ENCODE measurements at places on chromosomes 6 and 20.

GRCh38 chr6:36025932-36026327, 1.5 kb upstream of the SLC26A8 start:
- H3K36me3 ChIP-seq: no peaks in the 10 kb centered on the region
- H3K4me3 ChIP-seq: no peak overlapping the region
- DNase-seq: no peak

GRCh38 chr6:41779336-41779735, 364 bp downstream of the FRS3 start:
- no peak overlapping the region for H3K27ac ChIP-seq
- H3K27me3 ChIP-seq: no peaks in the 10 kb centered on the region
- H3K4me3 ChIP-seq: peak overlapping the region; percentile 54
- H3K4me1 ChIP-seq: peaks cover 6% of the 10 kb centered on the region
- H3K36me3 ChIP-seq: no peaks in the 10 kb centered on the region

DNA sequence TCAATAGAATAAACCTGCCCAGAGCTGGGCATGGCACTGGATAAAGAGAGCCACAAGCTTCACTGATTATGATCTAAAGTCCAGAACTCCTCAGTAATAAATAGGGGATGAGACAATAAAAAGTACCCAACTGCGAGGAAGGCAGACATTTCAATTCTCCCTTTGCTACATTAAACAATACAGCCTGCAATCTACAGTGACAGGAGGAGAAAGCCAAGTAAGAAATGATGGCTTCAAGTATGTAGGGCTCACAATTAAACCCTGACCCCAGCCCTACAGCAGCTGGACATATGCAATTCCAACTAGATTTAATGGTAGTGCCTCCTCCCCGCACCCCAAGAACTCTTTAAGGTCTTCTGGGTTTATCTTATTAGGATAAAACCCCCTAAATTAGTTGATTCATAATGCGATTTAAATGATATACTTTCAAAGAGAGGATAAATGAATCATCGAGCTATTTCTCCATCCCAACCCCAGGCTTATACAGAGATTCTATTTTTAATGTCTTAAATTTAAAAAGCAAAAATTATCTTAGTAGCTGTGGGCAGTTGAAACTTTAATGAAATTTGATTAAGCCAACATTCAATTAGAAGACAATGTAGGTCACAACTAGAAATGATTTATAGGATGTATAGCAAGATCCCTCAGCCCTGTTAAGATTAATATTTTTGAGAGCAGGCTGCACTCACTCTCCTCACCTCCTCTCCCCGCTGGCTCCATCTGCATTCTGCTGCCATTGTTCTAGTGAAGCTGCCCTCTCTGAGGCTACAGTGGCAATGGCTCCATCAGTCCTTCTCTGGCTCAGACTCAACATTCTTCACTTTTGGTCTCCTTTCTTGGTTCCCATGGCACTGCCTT, 57.1 kb downstream of the OGFRL1 start:
- H3K4me3 ChIP-seq: no peak overlapping the region
- H3K4me1 ChIP-seq: no peaks in the 10 kb centered on the region
- H3K36me3 ChIP-seq: no peaks in the 10 kb centered on the region
- H3K27me3 ChIP-seq: no peaks in the 10 kb centered on the region
- no peak for DNase-seq

DNA sequence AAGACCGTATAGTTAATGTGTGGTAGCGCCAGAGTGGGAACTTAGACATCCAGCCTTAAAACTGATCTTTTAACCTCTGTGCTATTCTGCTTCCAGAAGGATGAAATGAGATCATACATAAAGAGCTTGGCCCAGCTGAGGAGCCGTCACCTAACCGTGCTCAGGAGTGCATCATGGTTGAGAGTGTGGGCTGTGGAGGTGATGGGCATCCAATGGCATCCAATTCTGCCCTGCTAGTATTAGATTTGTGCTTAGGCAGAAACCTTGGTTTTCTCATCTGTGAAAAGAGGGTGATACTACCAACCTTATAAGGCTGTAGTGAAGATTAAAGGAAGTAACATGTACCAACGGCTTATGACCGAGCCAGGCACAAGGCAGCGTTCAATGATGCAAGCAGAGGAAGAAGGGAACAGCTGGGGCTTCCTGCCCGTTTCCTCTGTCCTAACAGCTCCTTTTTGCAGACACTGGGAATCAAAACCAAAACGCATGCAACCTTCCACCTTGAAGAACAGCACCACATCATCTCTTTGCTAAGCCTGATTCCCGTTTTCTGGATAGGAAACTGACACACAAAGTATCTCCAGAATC, 1.3 kb downstream of the SLC22A16 start:
- no peak overlapping the region for H3K27ac ChIP-seq
- H3K36me3 ChIP-seq: no peaks in the 10 kb centered on the region
- H3K27me3 ChIP-seq: peaks cover 17% of the 10 kb centered on the region
- H3K4me1 ChIP-seq: no peaks in the 10 kb centered on the region
- no peak overlapping the region for H3K4me3 ChIP-seq

DNA sequence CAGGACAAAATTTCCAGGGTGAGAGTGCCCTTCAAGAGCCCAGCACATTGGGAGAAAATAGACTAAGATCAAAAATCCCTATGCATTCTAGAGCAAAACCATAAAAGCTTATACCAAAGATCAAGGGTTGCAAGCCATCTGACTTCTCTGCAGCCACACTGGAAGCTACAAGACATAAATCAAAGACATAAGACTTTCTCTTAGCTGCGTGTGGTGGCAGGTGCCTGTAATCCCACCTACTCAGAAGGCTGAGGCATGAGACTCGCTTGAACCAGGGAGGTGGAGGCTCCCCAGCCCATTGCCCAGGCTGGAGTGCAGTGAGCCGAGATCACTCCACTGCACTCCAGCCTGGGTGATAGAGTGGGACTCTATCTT, 91.9 kb upstream of the NXT1 start:
- H3K27me3 ChIP-seq: no peaks in the 10 kb centered on the region
- H3K27ac ChIP-seq: no peak overlapping the region
- no peaks in the 10 kb centered on the region for H3K36me3 ChIP-seq
- no peak overlapping the region for H3K4me3 ChIP-seq
- DNase-seq: no peak

Measured in colonic mucosa (tissue), 4 donors.